IPS-NIHi11 (cell line): ENCODE measurements at places on chromosomes 5 and 9.

GRCh38 chr5:83430130-83431010 lies 41.2 kb upstream of the VCAN start:
- peak; percentile 73 for DNase-seq

DNA sequence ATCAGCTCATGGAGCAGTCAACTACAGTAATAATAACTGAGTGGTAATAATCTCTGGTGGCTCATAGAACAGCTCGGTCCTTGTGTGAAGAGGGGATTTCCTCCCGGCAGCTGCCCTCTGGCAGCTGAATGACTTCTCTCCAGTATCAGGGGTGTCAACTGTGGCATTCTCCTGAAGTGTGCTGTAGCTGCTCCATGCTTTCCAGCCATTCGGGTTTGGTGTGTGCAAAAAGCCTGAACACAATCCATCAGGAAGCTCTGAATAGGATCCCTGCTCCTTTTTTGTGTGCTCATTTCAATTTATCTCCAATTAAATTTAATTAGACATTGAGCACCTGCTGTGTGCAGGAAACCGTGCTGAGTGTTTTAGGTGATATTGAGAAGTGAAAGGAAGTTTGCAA lies 59.8 kb upstream of the BARX1 start:
- no peak for DNase-seq

DNA sequence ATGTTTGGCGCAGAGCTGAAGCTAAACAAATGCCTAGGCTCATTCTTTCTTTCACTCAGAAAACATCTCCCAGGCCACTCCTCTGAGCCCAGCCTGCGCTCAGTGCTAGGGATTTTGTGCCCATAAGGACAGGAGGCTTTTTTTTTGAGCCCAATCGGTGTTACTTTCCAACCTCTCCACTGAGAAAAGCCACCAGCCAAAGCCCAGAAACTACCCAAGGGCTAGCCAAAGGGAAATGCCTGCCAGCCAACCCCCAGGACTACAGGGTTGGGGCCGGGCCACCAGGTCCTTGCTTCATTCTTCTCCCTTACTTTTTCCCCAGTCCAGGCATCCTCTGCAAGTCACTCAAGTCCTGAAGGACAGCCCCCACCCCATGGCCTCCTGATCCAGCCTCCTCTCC lies 134.7 kb downstream of the PAX5 start:
- no peak for DNase-seq

DNA sequence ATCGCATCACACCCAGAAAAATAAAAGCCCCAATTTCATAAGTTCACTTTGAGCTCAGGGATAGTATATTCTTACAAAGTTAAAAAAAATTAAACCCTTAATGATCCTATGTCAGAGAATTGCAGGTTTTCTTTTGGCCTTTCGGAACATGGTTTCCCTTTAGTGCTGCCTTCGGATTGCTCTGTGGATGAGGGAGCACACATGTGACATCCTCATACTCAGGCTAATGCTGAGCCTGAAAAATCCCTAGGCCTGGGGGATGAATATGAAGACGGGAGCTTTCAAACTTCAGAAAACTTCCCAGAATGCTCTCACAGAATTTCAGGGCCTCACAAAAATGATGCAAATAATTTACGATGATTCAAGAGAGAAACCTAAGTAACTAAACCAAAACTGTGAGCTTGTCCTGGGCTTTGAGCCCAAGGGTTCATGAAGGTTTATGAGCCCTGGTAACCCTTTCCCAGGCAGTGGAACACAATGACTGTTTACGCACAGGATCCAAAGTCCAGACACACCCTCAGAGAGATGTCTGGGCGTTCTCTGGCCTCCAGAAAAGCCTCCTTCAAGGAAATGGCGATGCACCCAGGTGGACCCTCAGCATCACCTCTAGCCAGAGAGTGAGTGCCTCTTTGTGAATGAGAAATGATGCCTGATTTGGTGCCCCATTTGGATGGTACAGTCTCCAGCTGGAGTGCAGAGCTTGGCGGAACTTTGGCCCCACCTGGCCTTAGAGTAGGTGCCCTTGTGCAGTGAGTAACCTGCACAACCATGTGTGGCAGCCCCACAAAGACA lies 145.4 kb downstream of the ENTREP1 start:
- no peak for DNase-seq

- no peak for DNase-seq
These were observed 43.5 kb downstream of the ADAMTS2 start for GRCh38 chr5:179301796-179302195.

DNA sequence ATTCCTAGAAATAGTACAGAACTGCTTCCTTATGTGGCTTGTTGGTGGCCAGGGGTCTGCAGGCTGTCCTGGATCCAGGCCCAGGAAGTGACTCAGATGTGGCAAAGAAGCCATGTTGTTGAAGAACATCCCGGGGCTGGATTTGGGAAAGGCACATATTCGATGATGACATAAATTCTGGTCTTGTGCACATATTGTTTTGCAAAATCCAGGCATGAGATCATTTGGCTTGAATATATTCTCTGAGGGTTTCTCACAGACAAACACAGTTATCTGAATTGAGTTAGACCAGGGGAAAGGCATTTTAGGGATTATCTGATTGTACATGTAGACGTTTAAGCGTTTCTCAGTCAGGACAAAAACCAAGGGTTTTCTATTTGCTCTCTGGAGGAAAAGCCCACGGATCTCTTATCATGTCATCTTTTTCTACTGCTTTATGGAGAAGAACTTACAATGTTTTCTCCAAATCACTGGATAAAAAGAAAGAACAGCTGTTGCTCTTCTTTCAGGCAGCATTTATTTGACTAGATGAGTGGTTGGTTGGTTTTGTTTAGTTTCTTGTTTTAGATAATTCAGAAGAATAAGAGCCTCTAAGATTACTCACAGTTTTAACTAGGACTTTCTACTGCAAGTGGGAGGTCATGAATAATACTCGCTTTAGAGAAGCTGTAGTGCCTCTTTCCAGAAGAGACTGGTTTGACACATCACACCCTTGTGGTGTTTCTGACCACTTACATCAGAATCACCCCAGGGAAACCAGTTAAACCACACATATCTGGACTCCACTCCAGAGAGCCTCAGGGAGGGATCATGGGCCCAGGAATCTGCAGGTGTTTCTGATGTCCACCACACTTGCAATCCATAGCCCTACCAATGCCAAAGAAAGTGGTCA lies 29.5 kb upstream of the LHFPL2 start:
- DNase-seq: no peak

DNA sequence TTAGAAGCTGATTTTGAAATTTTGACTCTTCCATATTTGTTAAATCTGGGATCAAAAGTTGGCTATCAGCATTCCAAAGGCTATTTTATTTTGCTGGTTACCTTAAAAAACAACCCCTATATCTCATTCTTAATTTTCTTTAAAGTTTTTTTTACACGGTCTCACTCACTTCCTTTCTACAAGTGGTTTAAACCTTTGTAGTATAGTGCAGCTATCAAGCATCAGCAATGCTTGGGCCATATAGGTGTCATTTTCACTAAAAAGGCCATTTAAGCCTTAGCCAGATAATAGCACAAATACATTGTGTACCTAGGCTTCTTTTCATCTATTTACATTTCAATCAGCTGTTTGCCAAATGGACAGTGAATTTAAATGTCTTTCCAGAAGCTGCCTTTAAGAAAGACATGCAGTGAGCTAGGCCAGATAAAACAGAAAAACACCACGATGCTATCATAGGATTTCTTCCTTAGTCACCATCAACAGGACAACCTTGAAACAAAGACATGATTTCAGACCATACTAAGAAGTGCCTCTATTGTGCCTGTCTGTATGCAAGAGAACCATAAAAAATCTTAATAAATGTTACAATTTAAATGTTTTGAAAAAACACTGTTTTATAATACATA lies 104.2 kb downstream of the RAPGEF6 start:
- no peak for DNase-seq

GRCh38 chr5:143192191-143192900 lies 211.1 kb downstream of the NR3C1 start:
- no peak for DNase-seq

DNA sequence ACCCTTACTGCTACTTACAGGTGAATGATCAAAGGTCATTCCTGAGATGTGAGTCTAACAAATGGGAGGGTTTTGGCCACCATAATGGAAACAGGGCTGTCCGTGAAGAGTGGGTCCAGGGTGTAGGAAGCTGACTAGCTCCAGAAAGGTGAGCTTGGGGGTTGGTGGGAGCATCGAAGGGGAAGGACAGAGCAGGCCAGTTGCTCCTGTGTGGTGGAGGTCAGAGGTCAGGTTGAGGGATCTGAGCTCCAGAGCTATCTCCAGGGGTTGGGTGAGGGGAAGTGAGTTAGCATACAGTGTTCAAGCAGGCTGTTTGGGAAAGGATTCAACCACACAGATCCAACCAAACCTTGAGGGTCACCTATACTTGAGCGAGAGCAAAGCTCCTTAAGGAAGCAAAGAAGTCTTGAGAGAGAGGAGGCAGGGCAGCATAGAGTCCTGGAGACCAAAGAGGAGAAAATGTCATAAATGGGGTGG lies 18.7 kb upstream of the GLDC start:
- DNase-seq: no peak

GRCh38 chr5:174234388-174234787 lies 188.9 kb downstream of the NSG2 start:
- no peak for DNase-seq

DNA sequence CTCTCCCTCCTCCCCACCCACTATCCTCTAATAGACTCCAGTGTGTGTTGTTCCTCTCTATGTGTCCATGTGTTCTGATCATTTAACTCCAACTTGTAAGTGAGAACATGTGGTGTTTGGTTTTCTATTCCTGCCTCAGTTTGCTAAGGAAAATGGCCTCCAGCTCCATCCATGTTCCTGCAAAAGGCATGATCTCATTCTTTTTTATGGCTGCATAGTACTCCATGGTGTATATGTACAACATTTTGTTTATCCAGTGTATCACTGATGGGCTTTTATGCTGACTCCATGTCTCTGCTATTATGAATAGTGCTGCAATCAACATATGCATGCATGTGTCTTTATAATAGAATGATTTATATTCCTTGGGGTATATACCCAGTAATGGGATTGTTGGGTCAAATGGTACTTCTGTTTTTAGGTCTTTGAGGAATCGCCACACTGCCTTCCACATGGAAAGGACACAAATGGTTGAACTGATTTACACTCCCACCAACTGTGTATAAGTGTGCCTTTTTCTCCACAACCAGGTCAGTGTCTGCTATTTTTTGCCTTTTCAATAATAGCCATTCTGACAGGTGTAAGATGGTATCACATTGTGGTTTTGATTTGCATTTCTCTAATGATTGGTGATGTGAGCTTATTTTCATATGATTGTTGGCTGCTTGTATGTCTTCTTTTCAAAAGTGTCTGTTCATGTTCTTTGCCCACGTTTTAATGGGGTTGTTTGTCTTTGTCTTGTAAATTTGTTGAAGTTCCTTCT lies 96.5 kb upstream of the DAB2 start:
- DNase-seq: no peak

DNA sequence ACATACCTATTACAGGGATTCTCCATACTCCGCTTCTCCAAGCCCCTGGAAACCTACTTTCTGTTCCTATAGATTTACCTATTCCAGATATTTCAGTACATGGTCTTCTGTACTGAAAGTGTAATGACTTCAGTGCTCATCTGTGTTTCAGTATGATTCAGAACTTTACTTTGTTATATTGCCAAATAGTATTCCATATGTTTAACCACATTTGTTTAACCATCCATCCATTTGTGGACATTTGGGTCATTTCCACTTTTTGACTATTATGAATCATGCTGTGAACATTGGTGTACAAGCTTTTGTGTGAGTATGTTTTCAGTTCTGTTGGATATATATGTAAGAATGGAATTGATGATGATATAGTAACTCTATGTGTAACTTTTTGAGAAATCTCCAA lies 188.9 kb downstream of the PDZD2 start:
- DNase-seq: no peak

DNA sequence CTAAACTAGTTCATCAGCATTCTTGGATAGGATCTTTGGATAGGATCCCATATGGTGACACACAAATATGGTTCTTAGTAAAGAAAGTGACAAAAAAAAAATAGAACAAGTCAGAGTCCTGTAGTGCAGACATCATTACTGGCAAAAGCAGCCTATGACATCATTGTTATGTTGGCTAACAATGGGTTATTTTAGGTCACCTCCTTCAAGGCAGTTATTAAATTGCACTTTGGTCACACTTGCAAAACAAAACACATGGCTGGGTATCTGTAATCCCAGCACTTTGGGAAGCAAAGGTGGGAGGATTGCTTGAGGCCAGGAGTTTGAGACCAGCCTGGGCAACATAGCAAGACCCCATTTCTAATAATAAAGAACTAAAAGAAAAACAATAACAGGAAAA lies 185.9 kb downstream of the KIAA0825 start:
- no peak for DNase-seq

DNA sequence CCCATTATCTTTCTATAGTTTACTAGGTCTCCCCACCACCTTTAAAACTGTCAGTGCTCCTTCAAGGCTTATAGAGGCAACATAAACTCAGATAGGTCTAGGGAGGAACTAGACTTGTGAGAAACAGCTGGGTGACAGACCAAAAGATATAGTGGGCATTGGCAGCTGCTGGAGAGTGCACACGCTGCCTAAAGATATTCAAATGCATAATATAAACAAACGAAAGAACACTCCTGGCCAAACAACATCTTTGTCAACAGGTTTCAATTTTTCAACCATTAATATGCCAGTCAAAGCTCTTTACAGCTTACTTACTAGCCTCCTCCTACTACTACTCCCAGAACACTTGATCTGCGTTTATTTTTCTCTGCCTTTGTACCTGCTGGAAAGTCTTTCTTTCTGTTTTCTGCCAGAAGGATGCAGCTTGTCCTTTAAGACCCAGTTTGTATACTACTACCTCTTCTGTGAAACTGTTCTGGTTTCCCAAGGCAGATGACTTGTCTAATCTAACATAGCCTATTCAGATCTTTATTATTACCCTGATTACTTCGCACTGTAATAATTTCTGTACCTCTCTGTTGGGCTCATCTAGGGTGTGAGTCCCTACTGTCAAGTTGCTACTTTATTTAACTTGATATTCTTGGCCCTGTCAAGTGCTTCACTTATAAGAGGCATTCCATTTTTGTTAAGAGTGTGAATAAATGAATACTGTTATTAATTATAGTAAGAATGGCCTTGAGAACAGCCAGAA lies 14.3 kb downstream of the KDM3B start:
- DNase-seq: no peak

DNA sequence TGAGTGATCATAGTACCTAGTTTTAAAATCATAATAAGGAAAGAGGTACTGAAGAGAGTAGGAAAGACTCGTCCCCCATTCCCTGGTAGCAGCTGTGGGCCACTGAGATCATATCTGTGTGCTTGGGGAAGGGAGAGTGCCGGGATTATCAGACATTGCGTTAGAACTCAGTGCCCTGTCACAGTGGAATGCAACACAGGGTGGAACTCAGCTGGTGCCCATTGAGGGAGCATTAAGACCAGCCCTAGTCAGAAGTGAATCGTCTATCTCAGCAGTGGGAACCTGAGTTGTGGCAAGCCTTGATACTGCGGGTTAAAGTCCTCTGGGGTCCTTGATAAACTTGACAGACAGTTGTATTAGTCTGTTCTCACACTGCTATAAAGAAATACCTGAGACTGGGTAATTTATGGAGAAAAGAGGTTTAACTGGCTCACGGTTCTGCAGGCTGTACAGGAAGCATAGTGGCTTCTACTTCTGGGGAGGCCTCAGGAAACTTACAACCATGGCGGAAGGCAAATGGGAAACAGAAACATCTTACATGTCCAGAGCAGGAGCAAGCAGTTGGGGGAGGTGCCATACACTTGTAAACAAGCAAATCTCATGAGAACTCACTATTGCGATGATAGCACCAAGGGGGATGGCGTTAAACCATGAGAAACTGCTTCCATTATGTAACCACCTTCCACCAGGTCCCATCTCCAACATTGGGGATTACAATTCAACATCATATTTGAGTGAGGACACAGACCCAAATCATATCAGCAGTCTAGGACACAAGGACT lies 33.1 kb downstream of the NDUFAF2 start:
- no peak for DNase-seq
